Fibroblast of skin of left quadriceps (primary cell): ENCODE measurements at places on chromosomes 6 and 20.

- no peak for DNase-seq
Observed at GRCh38 chr6:53795340-53795701, 516 bp downstream of the LRRC1 start.

- DNase-seq, result no peak
Observed at GRCh38 chr20:53463101-53463972, 130.3 kb downstream of the ZNF217 start.

GRCh38 chr20:57155415-57155814, 111.0 kb downstream of the BMP7 start:
- DNase-seq, result no peak

DNA sequence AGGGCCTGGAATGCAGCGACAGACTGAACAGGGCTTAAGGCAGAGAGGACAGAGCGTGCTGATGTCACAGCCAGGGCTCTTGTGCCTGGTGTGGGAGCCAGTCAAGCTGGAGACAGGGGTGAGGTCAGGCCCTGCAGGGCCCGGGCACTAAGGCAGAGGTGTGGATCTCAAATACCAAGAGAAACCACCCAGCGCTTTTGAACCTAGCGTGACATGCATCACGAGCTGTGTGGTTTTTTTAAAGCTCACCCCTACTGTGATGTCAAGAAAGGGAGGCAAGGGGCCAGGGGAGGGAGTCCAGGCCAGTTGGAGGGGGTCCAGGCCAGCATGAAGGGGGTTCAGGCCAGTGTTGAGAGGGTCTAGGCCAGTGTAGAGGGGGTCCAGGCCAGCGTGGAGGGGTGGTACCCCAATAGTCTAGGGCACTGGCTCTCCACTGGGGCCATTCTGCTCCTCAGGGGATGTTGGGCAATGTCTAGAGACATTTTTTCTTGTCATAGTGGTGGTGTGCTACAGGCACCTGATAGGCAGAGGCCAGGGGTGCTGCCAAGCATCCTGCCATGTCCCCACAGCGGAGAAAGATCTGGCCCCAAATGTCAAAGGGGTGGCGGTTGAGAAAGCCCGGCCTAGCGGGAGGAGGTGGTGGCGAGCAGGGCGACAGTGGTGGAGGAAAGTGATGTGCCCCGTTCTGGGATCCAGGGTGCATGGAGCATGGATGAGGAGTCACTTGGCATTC, 42.6 kb downstream of the RBM38 start:
- DNase-seq, result no peak

DNA sequence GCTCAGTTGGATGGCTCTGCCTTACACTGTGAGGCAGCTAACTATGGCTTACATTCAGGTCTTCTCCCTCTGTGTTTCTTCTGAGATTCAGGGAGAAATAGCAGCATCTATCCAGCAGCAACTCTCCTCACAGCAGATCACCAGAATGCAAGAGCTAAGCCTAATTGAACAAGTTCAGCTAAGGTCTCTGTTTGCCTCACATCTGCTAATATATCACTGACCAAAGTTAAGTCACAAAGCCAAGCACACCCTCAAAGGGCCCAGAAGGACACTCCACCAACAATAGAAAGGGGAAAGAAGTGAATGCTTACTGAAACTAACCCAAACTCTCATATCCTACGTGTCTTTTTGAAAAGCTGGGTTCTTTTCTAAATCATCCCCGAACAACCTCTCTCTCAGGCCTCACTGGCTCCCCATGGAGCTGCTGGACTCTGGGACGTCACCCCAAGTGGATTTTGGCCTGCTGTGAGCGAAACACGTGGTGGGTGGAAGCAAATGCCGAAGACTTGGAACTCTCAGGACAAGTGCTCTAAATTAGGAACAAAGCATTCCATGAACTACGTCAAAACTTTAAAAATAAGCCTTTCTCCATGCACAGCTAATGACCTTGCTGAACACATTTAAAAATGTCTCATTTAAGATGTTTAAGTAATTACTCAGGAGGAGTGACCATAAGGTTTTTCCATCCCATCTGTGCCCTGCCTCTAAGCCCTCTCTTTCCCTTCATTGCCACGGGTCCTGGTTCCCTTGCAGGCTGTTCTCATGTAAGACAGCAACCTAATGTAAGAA, 167.5 kb upstream of the PLCB4 start:
- no peak for DNase-seq

- no peak for DNase-seq
Observed at GRCh38 chr6:55047451-55048044, 126.8 kb upstream of the HCRTR2 start.

GRCh38 chr6:14322841-14323240, 205.3 kb downstream of the CD83 start:
- no peak for DNase-seq

GRCh38 chr6:25035512-25036435, 100.0 kb upstream of the RIPOR2 start:
- DNase-seq, result no peak
